NCI-H510A treated with DMSO at 0.1 percent for 48 hours (cell line): ENCODE measurements at places on chromosomes 12 and 14.

GRCh38 chr12:34598851-34599529 lies 576.7 kb downstream of the ALG10 start:
- no peak for DNase-seq

- no peak for DNase-seq
Observed at GRCh38 chr14:73796893-73797542, 54.6 kb upstream of the PTGR2 start.

GRCh38 chr12:48198672-48198971 lies 4.5 kb downstream of the OR10AD1 start:
- no peak for DNase-seq

DNA sequence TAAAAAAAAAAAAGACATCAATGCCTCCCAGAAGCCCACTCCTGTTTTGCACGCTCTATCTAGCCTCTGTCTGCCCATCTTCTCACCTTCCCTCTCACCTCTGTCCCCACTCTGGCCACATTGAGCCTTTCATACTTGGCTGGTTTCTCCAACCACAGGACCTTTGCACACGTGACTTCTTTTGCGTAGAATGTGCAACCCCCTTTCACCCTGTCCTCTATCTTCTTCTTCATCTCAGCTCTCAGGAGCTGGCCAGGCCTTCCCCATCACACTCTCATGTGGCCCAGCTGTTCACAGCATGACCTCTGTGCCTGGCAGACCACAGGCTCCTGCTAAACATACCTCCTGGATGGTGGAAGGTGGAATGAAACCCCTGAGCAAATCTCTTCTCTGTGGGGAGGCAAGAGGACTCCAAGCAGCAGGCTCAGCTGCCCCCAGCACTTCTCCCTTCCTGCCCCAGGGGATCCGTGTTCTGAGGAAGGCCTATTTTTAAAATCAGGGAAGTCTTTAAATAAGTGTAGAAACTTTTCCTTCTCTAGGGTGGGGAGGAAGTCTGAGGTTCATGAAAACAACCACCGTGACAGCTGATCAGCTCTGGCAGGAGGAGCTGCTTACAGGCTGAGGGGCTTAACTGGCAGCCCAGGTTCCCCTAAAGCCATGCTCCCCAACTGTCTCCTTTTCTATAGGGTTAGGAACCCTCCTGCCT lies 11.6 kb downstream of the HVCN1 start:
- DNase-seq = no peak

GRCh38 chr14:99792551-99793212 lies 531 bp upstream of the EML1 start:
- peak; percentile 24 for DNase-seq

DNA sequence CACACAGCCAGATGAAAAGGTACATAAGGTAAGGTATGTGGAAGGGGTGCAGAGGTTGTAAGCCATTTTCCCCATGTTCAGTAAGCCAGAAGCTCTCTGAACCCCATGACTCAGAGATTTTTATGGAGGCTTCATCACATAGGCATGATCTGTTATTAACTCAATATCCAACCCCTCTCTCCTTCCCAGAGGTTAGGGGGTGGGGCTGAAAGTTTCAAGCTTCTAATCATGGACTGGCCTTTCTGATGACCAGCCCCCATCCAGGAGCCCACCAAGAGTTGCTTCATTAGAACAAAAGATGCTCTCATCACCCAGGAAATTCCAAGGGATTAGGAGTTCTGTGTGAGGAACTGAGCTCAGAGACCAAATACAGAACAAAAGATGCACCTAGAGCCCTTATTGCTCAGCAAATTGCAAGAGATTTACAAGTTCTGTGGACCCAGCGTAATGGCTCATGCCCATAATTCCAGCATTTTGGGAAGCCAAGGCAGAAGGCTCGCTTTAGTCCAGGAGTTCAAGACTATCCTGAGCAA lies 103.2 kb upstream of the DAAM1 start:
- no peak for DNase-seq

DNA sequence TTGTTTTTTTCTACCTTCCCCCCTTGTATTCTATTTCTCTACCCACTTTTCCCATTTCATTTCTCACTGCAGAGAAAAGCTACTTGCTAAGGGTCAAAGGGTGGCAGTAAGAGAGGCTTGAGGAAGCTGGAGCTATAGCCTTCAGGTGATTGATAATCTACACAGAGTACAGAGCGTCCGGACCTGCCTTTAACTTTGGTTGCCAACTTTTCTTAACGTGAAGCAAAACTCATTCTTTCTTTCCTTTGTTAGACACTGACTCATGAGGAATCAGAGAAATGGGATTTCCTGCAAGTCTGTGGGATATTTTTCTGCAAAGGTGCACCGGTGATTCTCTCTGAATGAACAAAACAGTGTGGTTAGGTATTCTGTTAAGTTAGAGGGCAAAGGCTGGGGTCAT lies 133.3 kb downstream of the RMST start:
- DNase-seq = no peak

DNA sequence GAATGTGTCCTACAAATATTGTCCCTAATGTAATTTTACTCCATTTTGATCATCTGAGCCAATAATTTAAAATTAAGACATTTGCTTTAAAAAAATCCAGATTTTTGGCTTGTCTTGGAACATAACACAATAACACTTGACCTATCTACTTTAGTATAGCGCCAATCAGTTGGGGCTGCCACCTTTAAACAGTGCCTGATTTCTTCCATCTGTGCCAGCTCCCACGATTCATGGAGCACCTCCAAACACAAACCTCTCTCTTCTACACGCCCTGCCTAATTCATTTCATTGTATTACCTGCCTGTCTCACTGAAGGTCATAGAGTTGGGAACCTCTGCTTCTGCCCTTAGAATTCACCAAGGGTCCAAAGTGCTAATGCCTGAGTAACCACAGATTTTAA lies 352.4 kb downstream of the TMEM132D start:
- no peak for DNase-seq

DNA sequence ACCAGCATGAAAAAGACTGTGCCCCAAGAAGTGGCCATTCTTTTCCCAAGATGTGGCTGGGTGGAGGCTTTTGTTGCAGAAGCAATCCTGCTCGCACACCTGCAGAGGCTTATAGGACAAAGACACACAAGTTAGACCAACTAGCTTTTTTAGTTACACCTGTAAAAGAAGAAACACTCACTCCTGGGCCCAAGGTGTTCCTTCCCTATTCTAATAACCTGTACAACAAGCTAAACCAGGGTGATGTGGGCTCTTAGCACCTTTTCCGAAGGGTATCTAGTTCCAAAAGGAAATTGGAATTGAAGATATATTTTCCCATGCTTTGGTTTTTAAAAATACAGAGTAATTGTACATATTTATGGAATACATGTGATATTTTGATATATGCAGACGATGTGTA lies 31.0 kb downstream of the ENTPD5 start:
- no peak for DNase-seq

DNA sequence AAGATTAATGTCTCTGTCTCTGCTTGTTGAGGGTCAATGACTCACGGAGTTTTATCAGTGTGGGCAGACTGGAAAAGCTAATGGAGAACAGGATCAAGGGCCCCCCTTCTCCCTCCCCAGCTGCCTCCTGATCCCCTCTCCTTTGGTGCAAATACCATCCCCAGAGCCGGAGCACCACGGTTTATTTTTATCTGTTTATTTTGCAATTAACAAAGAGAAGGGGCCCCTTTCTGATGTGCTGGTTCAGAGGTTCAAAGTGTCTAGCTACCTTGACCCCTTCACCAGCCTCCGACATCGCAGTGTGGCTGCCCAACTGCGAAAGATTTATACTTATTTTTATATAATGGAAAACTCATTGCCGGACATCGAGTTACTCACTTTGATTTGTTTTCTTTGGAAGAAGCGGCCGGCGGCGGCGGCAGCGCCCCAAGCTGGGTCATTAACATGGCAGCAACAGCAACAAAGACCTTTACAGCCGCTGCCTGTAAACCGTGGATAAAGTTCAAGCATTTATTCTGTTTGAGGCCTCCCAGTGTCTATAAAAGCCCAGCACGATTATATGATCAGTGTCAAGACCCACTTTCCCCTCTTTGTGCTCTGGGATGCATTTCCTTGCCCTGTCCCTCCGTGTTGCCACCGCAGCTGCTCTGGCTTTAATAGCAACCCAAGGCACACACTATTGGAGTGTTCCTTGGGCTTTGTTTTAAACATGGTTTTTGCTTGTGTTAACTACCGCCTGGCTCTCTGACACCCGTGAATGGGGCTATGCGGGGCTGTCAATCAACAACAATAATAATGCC lies 47.4 kb upstream of the PARP11 start:
- DNase-seq = no peak

- no peak for DNase-seq
Observed at GRCh38 chr12:109087250-109087649, 6.0 kb downstream of the ALKBH2 start.

DNA sequence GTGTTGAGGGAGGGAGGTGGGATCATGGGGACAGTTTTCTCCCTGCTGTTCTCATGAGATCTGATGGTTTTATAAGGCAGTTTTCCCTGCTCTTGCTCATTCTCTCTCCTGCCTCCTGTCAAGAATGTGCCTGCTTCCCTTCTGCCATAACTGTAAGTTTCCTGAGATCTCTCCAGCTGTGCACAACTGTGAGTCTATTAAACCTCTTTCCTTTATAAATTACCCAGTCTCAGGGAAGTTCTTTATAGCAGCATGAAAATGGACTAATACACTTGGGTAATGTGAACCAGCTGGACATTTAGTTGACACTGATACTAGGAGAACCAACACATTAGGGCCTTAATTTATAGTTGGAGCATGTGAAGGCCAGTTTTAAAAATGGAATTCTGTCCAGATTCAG lies 12.4 kb upstream of the CCDC91 start:
- no peak for DNase-seq

DNA sequence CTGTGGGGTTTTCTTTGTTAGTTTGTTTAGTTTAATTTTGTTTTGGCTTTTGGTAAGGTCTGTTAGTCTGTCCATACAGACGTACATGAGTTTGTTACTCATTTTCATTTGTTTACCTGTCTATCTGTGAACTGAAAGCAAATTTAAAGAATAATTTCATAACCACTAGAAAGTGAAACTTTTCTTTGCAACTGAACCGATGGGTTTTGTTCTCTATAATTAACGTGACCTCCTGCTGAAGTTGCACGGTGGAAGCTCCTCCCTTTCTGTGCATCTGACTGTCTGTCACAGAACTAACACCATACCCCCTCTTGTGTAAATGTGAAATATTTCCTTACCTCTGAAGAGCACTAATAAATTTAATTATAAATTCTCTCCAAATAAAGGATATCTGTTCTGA lies 595.5 kb downstream of the GALC start:
- no peak for DNase-seq

GRCh38 chr12:132618683-132619043 lies at the start of gene P2RX2:
Gene P2RX2 (plus strand): TSS chr12:132618776. CDS start chr12:132618817, 41 bp downstream.
- DNase-seq = no peak

- DNase-seq = no peak
Observed at GRCh38 chr14:104392001-104392395, 187.6 kb upstream of the C14orf180 start.

DNA sequence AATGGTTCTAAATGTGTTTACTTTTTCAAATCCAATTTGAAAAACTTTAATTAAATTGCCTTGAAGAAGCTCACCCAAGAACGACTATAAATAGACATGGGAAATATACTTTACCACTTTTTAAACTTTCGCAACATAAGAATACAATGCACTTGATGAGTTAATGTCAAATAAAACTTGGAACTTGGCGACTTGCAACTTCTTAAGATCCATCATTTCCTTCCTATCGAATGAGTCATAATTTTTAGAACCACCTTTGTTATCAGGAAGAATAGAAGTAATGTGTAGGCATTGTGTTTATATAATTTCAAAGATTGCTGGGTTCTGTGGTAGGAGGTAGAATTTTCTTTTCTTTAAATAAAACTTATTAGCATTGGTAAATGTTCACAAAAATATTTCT lies 1417.4 kb upstream of the FLRT2 start:
- no peak for DNase-seq

DNA sequence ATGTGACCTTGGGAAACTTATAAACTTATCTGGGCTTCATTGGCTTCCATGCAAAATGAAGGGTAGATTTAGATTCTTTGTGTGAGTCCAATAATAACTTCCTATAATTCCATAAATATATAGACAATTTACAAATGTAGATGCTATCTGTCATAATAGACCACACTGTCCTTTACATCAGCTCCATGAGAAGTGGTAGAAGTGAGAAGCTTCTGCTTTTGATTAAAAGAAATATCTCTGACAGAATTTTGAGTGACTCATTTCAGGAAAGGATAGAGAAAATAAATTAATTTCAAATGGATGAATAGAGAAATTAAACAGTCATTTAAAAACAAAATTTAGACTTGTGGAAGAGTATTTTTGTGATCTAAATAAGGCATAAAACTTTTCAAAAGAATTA lies 329.7 kb upstream of the ATP2B1 start:
- DNase-seq = no peak

- DNase-seq = no peak
Observed at GRCh38 chr14:72653026-72653425, 240.9 kb downstream of the DPF3 start.
